Mucosa of descending colon (tissue), 3 donors: ENCODE measurements at places on chromosomes 5 and 9. TPM values are rescaled to one million over a fixed set of nuclear protein-coding genes. Genes with fewer than 3 reads are reported as not detected.
A peak's percentile ranks its signal among the peaks of the same experiment; 100 is the strongest.

- no peak for DNase-seq
Observed at GRCh38 chr9:26682796-26683496, 209.7 kb downstream of the CAAP1 start.

- DNase-seq = no peak
Observed at GRCh38 chr9:114666401-114666800, 8.8 kb upstream of the TEX53 start.

DNA sequence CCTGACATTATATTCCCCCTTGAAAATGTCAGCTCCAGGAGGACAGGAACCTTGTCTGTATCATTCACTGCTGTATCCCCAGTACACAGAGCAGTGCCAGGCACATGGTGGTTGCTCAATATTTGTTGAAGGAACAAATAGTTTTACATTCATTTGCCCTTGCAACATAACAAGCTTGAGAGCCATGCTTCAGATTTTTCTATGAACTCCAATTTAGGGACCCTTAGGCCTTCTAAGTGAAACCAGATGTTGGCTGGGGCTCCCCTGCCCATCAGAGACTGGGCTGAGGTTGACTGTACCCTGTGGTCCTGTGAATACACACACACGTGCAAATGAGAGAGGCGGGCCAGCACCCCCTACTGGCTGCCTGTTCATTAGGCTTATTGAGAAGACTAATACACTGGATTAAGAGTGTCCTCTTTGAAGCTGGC lies 214.9 kb upstream of the WWC1 start:
- DNase-seq = peak; percentile 33

Gene OLFM1
- total RNA-seq = 4.6 TPM

DNA sequence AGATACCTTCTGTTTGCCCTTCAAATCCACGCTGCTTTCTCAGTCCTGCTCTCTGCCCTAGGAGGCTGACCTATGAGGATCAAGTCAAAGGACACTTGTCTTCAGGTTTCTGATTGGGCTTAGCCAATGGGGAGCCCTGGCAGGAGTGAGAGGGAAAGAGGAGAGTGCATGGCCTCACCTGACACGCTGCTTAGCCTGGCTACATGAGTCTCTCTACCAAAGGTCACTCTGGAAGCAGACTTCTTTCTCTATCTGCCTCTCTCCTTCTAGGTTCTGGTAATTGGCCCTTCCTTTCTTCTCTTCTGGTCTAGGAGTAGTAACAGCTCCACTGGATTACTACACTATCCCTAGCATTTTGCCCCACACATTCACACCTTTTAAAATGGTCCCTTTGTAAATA lies 13.1 kb downstream of the ARSB start:
- peak; percentile 42 for DNase-seq

- no peak for DNase-seq
Observed at GRCh38 chr5:94689908-94690307, 71.4 kb downstream of the SLF1 start.

DNA sequence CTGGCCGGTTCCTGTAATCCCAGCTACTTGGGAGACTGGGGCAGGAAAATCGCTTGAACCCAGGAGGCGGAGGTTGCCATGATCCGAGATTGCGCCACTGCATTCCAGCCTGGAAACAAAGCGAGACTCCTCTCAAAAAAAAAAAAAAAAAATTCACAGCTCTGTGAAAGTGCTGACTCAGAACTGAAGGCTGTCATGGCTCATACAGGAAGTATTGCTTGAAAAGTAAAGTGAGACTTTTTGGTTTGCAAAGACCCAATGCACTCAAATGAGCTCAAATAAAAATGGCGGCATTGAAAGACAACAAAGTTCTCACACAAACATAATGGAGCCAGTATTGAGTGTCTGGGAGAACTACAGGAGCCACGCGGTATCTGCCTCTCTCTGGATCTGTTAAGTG lies 202.1 kb downstream of the FBXL7 start:
- no peak for DNase-seq

Gene ZNF462
- 34.8 TPM for total RNA-seq

- DNase-seq = peak; percentile 80
Observed at GRCh38 chr9:110427497-110428104, 89.9 kb upstream of the TXNDC8 start.

GRCh38 chr9:106623558-106623957 lies 239.4 kb upstream of the ZNF462 start:
- DNase-seq = no peak

Gene KIAA0825
- total RNA-seq = 3.1 TPM

Gene PTGDS
- total RNA-seq = 16.1 TPM

GRCh38 chr5:120509053-120509452 lies 45.0 kb downstream of the PRR16 start:
- no peak for DNase-seq

Gene CLK4
- 32.8 TPM for total RNA-seq
